Natural killer cell (primary cell): ENCODE measurements at places on chromosomes 7 and 10. TPM values are rescaled to one million over a fixed set of nuclear protein-coding genes. Genes with fewer than 3 reads are reported as not detected.
A peak's percentile ranks its signal among the peaks of the same experiment; 100 is the strongest.

GRID2IP gene
- total RNA-seq = 0.39 TPM

ZMYND11 gene
- 63.9 TPM for total RNA-seq

DNA sequence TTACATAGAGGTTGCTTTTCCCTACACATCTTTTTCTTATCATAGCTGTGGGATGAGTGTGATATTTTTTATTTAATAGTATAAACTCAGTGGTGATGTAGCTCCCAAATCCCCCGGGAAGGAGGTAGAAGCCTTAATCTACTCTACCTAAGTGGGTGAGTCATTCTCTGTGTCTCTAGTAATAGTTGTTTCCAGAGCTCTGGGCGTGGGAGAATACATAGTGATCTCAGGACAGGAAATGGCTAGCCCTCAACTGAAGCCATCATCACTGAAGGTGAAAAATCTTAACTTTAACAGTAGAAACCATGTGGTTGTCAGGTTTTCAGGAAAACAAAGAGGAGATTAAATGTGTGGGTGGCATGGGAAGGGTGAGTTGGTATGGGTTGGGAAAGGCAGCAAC lies 278.4 kb downstream of the ANKRD30A start:
- no peak for DNase-seq

DNA sequence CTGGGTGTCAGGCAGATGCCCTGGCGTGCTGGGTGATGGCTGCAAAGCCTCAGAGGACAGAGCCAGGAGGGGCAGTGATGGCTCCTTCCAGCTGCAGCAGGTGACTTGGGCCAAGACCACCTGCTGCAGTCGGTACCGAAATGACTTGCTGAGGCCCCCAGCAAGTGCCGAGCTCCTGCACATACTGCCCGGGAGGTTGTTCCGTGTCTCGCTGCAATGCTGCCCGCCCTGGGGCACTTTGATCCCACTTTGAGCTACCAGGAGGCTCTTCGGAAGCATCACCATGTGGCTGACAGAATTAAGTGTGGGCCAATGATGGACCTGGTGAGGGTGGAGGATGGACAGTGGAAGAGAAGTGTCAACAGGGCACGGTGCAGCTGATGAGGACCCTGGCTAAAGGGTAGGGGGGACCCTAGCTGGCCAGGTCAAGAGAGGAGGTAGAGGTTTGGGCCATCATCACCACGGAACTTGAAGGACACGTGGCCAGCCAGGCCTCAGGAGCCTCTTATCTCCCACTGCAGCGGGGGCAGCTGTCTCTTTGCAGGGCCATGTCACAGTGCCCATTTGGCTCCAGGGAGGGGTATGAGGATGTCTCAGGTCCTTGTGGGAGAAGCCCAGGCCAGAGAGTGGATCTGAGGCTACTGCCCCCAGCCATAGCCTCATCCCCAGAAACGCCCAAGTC lies 51.1 kb upstream of the NANOS1 start:
- DNase-seq = no peak

DNA sequence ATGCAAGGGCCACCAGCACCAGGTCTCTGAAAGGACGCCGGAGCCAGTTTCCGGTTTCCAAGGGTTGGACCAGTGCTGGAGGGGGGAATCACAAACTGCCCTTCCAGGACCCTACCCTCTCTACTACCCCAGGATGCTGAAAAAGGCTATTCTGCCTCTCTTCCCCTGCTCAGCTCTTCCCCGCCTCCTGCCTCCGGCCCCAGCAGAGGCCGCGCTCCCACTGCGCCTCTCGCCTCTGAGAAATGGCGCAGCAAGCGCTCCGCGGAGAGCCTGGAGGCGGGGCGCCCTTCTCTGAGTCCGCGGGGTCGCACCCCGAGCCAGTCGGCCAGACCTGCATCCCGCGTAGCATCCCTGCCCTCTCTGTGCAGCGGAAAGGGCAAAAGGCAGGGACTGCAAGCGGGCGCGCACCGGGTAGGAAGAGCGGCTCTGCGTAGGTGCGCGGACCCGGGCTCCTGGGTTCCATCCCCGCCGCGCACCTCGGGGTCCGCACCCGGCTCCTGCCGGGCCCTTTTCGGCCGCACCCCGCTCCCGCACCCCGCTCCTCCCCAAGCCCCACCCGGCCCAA lies 476 bp upstream of the RET start:
- no peak for DNase-seq

DNA sequence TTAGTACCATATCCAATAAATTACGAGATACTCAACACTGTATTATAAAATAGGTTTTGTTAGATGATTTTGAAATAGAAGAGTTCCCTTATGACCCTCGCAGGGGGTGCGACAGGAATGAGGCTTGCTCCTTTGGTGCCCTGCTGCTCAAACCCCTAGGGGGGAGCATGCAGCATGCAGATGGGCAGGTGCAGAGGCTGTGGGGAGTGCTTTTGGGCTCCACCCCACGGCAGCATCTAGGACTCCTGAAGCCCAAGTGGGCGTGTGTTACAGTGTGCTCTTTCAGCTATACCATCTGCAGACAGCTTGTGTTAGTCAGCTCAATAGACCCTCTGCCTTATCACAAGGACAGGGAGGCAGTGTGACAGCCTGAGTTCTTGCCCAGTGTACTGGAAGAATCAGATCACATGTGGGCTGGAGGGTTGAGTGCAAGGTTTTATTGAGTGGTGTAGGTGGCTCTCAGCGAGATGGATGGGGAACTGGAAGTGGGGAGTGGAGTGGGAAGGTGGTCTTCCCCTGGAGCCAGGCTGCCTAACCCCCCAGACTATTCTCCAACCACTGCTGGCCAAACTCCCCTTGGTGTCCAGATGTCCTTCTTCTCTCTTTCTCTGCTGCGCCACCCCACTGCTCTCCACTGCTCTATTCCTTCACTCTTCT lies 3.1 kb upstream of the MRC1 start:
- DNase-seq = peak; percentile 30

DNA sequence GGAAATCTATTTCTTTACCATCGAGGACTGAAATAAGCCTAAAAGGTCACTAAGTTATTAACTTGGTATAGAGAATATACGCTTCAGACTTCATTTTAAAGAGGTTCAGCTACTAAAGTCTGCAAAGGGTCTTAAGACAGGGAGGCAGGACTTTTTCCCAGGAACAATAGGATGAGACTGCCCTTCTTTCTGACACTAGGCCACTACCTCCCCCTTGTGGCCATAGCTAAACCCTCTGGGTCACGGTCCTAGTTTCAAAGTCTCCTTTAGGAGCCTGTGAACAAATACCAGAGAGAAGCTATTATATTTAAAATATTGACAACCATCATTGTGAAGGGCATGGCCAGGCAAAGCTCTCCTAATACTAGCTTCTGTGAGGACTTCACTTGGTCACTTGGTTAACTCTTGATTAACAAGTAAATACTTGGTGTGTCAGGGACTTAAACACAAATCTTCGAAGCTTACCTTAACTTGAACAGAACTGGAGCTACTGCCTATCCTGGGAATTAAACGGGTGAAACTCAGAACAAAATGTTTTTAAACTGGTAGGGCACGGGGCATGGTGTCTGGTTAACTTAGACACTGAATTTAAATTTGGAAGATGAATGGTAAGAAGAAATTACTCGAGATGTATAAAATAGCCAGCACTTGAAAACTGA lies 75.6 kb downstream of the CCDC6 start:
- DNase-seq = no peak

GRCh38 chr10:58140691-58141347 lies 126.9 kb downstream of the IPMK start:
- DNase-seq = no peak

DNA sequence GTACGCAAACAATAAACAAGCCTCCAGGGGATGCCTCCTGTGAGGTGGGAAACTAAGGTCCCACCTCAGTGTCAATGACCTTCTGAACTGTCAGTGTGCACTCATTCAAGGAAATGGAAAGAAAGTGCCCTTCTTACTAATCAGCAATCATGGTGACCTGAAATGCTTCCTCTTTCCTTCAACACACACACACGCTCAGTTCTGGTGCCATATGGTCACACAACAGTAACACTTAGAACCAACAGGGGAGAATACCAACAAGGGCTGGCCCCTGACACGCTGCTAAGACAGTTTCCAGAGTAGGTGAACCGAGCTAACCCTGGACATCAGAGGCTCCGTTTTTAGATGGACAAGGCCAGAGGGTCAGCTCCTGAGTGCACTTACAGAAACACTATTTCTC lies 42.1 kb upstream of the EFCAB10 start:
- DNase-seq = no peak
